ENCODE measurements at places on chromosomes 12 and 14.
A peak's percentile ranks its signal among the peaks of the same experiment; 100 is the strongest.

DNA sequence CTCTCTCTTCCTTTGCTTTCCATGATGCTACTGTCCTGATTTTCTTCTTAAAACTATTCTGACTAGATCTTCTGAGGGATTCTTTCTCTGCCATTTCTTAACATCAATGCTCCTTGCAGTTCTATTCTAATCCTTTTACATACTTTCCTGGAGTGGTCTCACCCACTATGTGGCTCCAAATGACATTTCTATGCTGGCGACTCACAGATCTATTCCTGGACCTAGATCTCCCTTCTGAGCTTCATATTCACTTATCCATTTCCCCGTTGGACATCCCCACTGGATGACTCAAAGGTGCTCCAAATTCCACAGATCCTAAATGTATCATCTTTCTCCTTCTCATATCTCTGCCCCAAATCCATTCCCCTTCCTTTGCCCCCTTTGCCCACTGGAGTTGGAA, 4.1 kb downstream of the TEP1 start:
- DNase-seq, result no peak

DNA sequence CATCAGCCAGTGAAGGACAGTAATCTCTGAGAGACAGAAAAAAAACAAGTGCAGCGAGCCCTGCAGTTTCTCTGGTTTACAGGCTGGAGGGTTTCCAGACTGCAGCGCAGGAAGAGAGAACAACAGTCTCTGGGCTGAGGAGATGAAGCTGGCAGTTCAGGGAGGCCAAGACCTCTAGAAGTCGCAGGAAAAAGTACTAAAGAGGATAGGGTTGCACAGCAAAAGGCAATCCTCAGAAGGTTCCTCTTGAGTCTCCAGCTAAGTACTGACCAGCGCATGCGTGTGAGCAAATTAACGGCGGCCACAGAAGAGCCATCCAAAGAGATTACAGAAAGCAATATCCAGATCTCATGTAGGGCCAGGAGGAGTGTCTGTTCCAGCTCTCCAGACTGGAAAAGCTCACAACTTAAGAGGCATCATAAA, 12.2 kb upstream of the CCDC60 start:
- DNase-seq, result no peak

GRCh38 chr12:66693901-66694513, 15.1 kb upstream of the GRIP1 start:
- peak; percentile 10 for DNase-seq

DNA sequence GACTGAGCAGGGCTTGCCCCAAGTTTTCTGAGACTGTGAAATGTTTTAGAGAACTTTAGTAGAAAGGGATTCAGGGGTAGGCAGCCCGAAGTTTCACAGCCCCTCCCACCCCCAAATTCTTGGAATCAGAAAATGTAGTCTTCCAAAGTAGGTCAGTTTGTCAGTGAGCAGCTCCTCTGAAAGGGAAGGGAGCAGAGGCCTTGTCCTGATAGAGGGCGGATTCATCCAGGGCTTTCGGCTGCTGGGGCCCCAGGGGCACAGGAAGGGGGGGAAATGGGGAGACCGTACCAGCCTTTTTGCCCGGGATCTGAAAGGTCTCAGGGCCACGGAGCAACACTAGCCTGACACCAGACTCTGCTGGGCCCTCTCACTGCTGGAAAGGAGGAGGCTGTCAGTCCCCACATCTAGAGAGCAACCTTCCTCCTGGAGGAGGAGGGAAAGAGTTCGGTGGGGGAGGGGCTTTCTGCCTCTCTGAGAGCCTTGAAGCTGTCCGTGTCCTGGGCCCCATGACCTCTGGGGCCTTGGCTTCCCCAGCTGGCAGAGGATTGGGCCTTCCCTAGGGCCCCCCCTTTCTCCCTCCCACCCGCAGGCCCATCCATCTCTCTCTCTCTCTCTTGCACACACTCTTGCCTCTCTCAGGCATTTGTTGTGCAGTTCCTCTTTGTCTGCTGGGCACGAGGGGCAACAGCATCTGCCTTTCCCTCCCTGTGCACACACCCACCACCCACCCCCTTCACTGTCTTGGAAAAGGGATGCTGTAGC, at the start of gene IKZF4:
TSS of gene IKZF4 (plus strand) at position 621 of the 762 bp plus-strand sequence. CDS start 451 bp downstream, outside the sequence.
- DNase-seq, result peak; percentile 84

- DNase-seq, result no peak
These were observed 118.5 kb downstream of the GLT1D1 start for GRCh38 chr12:128971802-128972201.

DNA sequence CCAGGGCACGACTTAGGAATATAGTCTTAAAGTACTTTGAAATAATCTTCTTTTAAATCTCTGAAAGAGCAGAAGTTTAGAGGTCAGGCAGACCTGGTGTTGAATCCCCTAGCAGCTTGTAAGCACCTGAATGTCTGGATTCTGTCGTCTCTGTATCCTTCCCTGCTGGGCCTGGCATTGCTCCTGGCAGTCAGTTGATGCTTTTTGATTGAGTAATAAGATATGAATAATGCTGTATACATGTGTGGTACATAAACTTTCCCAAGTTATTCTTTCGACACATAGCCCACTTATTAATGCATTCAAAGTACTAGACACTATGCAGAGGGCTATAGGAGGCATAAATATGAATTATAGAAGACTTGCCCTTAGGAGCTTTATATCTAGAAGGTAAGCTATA, 31.4 kb downstream of the EVL start:
- DNase-seq, result no peak

Measured in ELF-1 (cell line).